ENCODE measurements at places on chromosomes 13 and 19.

- DNase-seq: no peak
These were observed 270.4 kb downstream of the ABCC4 start for GRCh38 chr13:95030821-95031343.

- no peak for DNase-seq
These were observed 133.3 kb downstream of the KLF12 start for GRCh38 chr13:74000876-74001275.

DNA sequence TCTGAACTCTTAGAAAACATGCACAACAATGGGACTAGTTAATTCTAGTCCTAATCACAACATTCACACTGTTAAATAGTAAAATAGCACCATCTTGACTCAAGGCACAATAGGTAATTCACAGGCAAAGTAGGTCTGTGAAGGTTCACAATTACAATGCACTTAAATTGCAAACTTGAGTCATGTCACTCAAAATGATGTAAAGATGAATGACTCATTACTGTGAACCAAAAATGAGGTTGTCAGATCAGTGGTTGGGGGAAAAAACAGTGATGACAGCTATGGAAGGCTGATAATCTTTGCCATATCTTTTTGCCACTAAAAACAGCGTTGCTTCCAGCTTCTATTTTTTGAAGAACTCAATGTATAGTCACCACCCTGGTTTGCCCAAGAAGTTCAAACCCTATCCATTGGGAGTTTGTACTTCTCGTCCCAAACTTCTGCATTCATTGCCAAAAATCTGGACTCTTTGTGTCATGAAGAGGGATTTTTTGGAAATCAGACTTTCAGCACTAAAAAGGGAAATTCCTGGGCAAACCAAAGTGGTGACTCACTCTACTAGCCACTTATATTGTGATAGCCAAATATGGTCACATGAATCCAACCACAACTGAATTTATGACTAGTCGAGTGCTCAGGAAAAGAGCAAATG lies 200.9 kb upstream of the TMTC4 start:
- DNase-seq: no peak

- no peak for DNase-seq
These were observed 18.7 kb upstream of the ZNF536 start for GRCh38 chr19:30353394-30353945.

- no peak for DNase-seq
These were observed 86.1 kb downstream of the TBC1D4 start for GRCh38 chr13:75395901-75396300.

DNA sequence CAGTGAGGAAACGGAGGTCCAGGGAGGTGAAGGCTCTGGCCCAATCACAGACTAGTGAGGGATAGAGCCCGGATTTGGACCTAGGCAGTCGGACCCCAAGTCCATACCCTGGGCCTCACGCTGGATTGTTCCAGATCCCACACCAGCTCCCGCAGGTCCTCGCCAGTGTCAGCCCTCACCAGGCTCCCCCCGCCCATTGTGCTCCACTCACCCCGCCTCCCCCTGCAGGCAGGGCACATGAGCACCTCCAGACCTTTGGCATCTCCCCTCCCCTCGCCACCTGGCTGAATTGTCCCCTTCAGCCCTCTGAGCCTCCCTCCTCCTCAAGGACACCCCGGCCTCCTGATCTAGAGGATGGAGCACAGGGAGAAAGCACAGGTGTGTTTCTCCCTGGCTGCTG lies 152.4 kb downstream of the KATNAL1 start:
- no peak for DNase-seq

DNA sequence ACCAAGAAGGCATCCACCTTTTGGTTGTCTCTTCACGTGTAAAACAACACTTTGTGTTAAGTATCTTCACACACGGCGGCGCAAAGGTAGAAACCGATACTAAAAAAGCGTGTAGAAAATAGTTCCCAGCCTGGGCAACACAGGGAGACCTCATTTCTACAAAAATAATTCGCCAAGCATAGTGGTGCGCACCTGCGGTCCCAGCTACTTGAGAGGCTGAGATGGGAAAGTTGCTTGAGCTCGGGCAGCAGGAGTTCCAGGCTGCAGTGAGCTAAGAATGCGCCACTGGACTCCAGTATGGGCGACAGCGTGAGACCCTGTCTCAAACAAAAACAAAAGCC lies 573 bp upstream of the ERCC5 start:
- no peak for DNase-seq

DNA sequence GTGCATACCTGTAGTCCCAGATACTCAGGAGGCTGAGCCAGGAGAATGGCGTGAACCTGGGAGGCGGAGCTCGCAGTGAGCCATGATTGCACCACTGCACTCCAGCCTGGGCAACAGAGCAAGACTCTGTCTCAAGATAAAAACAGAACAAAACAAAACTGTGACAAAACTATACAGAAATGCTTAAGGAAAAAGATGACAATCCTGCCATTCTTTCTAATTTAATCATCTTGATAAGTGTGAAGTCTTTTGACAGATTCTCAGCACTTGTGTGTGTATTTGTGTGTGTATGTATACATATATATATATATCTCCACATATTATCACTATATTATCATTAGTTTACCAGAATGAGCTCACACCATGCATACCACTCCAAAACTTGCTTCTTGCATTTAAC lies 12.3 kb downstream of the HTR2A start:
- no peak for DNase-seq

GRCh38 chr13:59494560-59494970 lies 669.2 kb downstream of the DIAPH3 start:
- DNase-seq: no peak

All from T-helper 9 cell (primary cell).